ENCODE measurements at places on chromosomes 2 and 18.

- DNase-seq, result no peak
These were observed 40.4 kb upstream of the CTDP1 start for GRCh38 chr18:79639072-79639829.

DNA sequence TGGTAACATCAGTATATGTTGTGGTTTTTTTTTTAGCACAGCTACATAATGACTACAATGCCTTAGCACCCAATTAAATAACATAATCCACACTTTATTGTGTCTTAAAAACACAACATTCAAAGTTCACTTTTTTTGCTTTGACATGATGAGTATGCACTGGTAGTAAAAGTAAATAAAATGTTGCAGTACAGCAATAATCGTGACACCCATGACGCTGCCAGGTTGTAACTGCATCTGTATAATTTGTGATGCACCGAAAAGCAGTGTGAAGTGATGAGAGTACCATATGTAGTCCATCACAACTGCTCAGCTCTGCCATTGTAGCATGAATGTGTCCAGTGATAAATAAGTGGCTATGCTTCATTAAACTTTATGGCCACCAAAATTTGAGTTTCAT is 15.7 kb downstream of the PPP1CB start:
- no peak for DNase-seq

DNA sequence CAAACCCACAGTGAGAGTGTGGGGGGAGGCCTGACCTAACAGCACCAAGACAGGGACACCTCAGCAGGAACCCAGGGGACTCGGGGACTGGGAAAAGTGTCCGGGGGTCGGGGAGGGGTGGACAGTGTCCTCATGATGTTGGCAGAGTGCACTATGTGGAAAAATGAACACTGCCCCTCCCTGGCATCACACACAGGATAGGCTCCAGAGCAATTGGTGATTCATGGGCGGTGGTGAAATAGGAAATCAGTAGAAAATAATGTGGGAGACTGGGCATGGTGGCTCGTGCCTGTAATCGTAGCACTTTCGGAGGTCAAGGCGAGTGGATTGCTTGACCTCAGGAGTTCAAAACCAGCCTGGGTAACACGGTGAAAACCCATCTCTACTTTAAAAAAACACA is 3.6 kb upstream of the ANO7 start:
- DNase-seq, result no peak

DNA sequence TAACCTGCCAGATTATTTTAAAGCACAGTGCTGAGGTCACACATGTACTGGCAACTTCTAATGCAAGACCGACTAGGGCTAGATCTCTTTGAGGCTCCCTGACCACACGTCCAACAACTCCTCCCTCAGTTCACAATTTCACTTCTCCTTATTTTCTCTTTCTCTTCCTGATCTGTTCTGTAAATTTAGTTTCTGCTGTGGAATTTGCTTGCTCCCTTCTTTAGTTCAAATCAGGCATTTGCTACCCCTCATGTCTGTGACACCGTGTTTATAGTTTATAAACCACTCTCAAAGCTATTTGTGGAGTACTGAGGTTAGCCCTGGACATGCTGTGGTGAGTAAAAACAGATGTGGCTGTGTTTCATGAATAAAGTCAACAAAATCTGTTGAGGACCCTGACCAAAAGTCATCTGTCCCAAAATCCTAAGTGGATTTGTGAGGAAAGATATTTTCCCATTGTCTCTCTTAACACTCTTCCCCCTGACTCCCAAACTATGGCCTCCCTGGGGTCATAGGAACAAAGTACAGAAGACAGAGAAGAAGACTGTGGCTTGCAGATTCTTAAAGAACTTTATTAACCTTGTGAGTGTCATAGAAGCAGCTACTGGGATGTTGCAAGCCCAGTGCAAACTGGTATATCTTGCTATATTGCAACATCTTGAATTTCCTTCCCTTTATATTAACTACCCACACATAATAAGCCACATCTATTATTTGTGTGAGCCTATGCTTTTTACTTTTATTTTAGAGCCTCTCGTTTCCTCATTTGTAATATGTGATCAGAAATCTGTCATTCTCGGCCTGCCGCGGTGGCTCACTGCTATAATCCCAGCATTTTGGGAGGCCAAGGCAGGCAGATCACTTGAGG is 3.5 kb upstream of the NAGK start:
- no peak for DNase-seq

- no peak for DNase-seq
These were observed 163.8 kb upstream of the MEX3C start for GRCh38 chr18:51361130-51361860.

GRCh38 chr2:3034856-3035255 is 342.8 kb downstream of the EIPR1 start:
- no peak for DNase-seq

DNA sequence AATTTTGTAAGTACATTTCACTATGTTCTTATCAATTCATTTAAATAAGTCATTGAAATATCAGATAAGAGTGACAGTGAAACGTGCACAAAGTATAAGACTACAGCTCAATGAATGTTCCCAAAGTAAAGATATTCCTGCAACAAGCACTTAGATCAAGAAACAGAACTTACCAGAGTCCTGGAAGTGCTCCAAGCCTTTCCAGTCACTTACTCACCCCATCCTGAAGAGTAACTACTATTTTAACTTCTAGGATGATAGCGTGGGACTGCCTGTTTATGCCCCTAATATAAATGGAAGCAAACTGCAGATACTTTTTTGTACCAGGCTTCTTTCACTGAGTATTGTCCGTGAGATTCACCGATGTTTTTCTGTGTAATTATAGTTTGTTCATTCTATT is 768.9 kb downstream of the SLC4A3 start:
- no peak for DNase-seq

DNA sequence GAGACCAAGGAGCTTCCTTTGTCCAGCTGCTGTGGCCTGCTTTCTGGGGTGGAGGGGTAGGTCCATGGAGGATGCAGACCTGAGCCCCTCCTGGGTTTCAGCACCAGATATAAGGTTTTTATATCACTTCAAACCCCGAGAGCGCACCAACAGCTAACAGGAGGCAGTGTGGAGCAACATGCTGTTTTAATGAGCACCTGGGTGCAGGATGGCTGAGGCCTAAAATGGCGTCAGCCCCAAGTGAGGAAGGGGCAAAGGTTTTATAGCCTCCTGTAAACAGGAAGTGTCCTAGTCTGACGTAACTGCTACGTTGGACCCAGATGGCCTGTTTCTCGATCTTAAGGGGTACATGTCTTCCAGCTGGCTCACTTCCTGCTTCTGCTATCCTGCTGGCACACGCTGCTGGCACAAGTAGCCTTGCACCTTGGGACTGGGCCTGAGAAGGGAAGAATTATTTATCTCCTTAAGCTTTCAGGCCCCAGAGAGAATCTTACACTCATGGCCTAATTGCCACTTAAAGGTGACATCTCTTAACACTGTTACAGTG is 11.4 kb upstream of the REG1B start:
- no peak for DNase-seq

DNA sequence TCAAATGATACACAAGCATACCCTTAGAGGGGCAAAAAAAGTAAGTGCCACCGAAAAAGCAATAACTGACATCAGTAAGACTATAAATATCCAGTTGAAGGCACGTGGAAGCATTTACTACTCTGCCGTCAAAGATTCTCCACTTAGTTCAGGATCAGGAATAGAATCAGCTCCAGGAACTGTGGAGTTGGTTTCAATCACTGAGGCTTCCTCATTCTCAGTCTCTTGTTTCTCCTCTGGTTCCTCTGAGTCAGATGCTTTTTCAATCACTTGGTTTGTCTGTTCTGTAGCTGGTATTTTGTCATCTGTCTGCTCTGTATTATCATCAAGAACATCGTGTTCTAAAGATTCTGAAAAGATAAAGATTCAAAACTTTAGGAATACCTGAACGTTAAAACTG is 72.2 kb downstream of the LNPK start:
- DNase-seq, result no peak

DNA sequence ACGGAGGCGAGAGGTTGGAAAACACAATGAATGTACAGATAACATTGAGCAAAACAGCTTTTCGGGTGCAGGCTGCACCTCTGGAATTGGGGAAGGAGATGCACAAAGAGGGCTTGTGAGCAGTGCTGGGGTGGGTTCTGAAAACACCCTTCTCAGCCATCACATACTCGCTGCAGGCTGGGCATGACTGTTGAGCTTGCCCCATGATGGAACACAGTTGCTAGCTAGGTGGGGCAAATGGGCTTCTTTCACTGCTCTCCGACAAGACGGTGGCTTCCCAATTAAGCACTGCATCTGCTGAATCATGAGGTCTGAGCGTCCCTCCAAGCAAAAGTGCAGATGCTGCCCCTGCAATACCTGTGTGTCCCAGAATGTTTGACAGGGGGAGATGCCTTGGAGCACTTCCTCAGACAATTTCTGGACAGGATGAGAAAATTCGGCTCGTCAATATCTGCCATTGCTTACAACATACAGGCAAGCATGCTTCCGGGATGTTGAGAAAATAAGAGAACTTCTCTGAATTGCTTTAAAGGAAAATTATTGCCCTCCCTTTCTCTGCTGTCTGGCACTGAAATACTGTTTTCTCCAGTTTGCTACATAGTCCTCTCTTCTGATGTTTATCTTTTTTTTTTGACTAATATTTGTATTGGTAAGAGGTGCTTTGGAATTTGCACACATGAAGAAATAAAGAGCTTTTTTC is 77.3 kb upstream of the SH3BP4 start:
- DNase-seq, result no peak

- no peak for DNase-seq
These were observed 95.9 kb upstream of the MBOAT2 start for GRCh38 chr2:9099341-9099751.

- no peak for DNase-seq
These were observed 45.5 kb upstream of the FOSL2 start for GRCh38 chr2:28347193-28347592.

DNA sequence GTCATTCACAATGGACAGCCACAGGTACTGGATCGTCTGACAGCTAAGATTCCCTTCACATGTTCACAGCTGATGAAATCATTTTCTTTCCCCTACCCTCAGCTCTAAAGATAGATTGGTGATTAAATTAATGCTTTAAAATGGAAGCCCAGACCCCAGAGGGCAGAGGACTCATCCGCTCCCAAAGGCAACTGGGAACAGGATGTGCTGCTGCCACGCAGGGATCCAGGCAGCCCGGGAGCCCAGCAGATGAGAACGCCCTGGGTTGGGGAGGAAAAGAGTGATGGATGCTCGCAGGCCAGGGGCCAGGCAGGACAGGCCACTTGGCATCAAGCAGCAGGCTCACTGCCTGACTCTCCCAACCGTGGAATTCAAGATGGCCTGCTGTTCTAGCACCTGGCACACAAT is 41.3 kb downstream of the HDHD2 start:
- no peak for DNase-seq

GRCh38 chr2:152486737-152487400 is 151.9 kb downstream of the FMNL2 start:
- no peak for DNase-seq

DNA sequence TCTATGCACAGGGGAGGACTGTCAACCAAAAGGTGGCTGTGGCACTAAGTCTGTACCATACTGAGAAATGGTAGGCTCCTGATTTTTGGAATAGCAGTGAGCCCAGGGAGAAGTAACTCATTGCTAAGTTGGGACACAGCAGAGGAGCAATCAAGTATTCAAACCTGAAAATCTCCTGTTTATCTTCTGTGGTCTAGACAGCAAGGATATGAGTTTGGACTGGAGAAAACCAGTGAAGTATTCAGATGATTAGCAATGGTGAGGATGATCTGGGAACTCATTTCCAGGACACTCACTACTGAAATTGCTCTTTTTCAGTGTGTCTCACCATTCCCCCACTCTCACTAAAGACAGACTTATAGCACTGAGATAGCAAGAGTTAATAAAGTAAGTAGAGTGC is 112.0 kb downstream of the GULP1 start:
- no peak for DNase-seq

DNA sequence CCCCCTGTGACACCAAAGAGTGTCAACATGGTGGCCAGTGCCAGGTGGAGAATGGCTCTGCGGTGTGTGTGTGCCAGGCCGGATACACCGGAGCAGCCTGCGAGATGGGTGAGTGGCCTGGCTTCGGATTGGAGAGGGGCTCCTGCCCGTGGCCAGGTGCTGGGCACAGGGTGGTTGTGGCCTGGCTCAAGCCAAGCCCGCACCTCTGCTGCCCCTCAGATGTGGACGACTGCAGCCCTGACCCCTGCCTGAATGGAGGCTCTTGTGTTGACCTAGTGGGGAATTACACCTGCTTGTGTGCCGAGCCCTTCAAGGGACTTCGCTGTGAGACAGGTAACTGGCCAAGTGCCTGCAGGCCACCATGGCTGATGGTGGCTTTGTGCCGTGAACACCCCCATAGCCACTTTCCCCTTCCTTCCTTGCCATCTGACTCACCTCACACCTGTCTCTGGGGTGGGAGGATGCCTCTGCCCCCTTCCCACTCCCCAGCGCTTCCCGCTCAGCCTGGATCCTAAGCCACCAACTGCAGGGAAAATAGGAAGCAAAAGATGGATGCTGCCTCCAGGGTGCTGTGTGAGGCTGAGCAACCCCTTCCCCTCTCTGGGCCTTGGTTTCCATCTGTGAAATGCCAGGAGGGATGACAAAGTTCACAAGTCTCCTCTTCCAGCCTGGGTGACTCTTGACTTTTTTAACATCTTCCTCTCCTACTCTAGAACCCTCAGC is 41.8 kb downstream of the SNED1 start:
- DNase-seq, result no peak

- no peak for DNase-seq
These were observed 10.2 kb upstream of the GPC1 start for GRCh38 chr2:240425236-240425615.

DNA sequence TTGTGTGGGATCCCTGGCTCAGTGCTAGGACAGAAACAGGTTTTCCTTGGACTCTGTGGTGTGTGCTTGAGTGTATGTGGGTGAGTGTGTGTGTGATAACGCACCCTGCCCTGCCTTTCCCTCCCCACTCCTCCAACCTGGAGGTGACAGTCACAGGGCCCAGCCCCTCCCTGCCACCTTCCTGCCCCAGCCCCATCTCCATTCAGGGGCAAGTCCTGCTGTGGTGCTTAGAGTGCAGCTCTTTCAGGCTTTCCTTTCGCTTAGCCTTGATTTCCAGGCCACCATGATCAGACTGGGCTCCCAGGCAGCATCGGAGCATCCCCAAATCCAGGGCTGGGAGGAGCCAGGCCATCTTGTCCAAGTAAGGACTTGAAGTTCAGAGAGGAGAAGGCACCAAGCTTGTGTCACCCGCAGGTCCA is 185.2 kb downstream of the ZFP36L2 start:
- DNase-seq, result no peak

All from H1 (cell line).